Esophagus squamous epithelium (tissue), 5 donors: ENCODE measurements at places on chromosomes 13 and 19.

- DNase-seq = no peak
Observed at GRCh38 chr13:75530549-75530961, 7.1 kb downstream of the COMMD6 start.

DNA sequence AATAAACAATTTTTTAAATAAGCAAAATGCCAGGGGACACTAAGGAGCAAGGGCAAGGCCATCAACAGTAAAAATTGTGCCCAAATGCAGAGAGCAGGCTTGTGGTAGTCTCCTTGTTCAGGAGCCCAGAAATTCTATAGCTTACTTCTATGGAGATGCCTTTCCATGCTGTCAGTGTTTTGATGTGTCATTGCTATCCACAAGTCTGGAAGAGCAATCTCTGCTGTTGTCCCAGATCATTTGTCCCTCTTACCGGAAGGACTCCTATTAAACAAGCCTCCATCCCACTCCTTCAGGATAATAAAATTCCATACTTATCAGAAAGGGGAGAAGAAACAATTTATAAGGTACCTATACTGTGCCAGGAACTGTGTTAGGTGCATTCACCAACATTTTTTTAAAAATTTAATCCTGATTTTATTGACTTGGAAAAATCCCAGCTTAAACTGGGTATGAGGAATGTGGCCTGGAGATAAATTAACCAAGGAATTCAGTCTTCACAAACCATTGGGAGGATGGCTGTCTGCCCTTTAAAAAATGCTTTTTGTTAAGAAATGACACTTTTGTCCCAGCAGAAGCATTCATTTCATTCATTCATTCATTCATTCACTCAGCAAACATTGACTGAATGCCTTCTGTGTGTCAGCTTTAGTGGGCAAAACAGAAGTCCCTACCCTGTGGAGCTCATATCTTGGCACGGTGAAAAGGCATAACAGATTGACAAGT, 26.8 kb upstream of the CYSLTR2 start:
- no peak for DNase-seq

- no peak for DNase-seq
Observed at GRCh38 chr13:92173254-92173653, 774.8 kb downstream of the GPC5 start.

DNA sequence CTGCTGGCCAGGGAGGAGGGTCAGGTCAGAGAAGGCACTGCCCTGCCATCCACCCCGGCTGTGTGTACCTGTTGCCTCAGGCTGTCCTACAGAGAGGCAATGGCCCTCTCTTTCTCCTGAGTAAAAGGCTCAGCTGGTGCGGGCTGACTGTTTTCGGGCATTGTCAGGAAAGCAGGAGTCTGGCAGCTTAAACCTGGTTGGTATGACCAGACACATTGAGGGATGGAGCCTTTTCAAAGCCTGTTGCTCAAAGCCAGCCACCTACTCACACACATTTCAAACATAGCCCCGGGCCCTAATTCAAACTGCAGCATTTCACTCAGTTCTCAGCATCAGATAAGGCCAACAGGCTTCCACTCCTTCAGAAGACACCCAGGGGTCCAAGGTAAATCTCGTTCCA, 61.8 kb upstream of the PDX1 start:
- no peak for DNase-seq

DNA sequence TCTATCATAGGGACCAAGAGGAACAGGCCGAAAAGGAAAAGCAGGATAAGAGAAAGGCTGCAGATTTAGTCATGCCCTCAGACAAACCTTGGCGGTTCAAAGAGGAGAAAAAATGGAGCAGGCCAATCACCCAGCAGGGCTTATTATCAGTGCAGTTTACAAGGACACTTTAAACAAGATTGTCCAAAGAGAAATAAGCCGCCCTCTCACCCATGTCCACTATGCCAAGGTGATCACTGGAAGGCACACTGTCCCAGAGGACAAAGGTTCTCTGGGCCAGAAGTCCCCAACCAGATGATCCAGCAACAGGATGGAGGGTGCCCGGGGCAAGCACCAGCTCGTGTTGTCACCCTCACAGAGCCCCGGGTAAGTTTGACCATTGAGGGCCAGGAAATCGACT, 8.3 kb upstream of the REX1BD start:
- no peak for DNase-seq

DNA sequence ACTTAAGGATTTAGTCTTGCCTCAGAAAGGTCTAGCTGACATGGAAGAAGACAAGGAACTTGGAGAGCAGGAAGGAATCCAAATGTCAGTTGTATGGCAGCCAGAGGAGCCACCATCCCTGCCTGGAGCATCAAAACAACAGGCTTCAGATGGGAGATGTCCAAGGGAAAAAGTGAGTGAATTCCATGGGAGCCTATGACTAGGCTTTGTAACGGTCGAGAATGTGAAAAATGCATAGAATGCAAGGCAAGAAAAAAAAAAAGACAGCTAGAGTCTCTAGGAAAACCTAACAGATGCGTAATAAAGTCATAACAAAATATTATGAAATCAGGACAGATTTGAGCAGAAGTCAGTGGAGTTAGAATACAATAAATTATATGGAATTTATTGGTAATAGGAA, 183.7 kb upstream of the LSM14A start:
- DNase-seq = no peak

DNA sequence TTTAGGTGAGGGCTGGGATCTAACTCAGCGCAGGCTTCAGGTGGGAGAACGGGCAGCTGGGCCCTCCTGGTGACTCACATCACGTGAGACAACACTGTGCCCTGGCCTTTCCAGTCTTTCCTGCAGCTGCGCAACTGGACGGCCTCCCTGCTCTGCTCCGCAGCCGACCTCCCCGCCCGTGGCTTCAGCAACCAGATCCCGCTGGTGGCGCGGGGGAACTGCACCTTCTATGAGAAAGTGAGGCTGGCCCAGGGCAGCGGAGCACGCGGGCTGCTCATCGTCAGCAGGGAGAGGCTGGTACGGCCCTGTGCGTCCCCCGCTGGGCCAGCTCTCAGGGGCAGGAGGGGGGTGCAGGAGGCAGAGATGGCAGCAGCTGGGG, 8.8 kb downstream of the SPPL2B start:
- no peak for DNase-seq

GRCh38 chr13:30936971-30937370, 4.5 kb downstream of the TEX26 start:
- no peak for DNase-seq

GRCh38 chr13:41766439-41766838, 194.5 kb downstream of the VWA8 start:
- no peak for DNase-seq

- DNase-seq = no peak
Observed at GRCh38 chr13:54758795-54759194, 1730.2 kb downstream of the OLFM4 start.

GRCh38 chr19:11496391-11497163, 9.1 kb downstream of the ZNF653 start:
- no peak for DNase-seq

GRCh38 chr13:62684359-62684758, 1268.7 kb upstream of the PCDH20 start:
- no peak for DNase-seq

GRCh38 chr13:34647379-34648150, 294.5 kb upstream of the NBEA start:
- DNase-seq = no peak

DNA sequence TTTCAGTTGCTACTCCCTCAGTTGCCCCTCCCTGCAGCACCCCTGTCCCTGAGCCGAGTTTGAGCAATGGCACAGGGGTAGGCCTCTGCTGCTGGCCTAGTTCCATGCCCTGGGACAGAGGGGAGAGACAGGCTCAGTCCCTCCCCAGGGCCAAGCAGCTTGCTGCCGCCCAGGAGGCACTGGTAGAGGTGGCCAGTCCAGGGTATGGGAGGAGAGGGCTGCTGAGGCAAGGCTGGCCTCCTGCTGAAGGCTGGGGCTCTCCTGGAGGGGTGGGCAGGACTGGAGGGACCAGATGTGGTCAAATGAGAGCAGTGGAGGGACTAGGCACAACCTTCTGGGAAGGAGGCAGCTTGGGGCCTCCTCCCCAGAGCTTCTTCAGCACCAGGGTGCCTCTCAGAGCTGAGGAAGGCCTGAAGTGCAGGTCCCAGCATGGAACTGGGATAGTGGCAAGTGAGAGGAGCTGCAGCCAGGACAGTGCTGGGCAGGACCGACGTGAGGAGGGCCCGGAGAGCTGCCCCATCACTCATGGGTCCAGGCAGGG, 29.8 kb upstream of the VSTM2B start:
- no peak for DNase-seq

GRCh38 chr13:29702912-29703351, 107.4 kb upstream of the SLC7A1 start:
- no peak for DNase-seq

DNA sequence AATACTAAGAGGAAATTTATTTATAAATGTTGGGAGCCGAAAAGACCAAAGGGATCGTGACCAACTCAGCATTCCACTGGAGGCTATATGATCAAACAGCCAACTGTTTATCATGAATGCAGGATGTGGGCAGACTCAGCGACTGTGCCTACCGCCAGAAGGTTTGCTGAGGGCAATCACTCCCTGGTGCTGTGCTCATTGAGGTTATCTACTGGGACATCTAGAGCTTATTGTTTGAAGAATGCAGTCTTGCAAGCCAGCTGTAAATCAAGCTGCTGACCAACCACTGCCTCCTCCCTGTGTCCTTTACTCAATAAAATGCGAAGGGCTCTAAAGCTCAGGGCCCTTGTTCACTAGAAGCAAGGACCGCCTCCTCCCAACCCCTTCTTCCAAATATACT, 8.5 kb upstream of the XPO4 start:
- no peak for DNase-seq
